ENCODE measurements at places on chromosomes 2 and 18. TPM values are rescaled to one million over a fixed set of nuclear protein-coding genes. Genes with fewer than 3 reads are reported as not detected.

- no peak for DNase-seq
Observed at GRCh38 chr2:213787869-213788268, 503.6 kb downstream of the SPAG16 start.

DNA sequence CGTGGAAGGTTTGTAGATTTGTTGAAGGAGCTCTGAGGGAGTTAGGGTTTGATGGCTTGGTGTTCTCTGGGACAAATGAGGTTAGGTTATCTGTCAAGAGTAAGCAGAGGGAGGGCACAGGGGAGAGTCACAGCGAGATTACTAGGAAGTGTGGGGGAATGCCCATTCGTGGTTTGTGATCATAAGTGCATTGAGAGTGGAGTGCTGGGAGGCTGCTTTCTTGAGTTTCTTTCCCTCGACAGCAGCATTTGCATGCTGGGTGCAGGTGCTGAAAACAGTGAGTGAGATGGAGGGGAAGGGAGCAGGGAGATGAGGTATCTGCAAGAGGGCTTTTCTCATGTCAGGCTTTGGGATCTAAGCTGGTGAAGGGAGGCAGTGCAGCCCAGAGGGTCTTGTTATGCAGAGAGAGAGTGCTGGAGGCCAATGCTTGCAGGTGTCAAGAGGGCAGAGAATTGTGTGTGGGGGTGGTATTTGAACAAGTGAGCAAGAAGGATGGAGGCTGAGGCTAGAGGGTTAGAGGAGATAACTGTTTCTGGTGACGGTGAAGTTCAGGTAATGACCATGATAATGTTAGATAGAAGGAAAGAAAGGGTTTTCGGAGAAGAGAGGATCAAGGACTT is 8.8 kb downstream of the RALB start:
- no peak for DNase-seq

The SATB2 gene
- 16.5 TPM for polyA plus RNA-seq

DNA sequence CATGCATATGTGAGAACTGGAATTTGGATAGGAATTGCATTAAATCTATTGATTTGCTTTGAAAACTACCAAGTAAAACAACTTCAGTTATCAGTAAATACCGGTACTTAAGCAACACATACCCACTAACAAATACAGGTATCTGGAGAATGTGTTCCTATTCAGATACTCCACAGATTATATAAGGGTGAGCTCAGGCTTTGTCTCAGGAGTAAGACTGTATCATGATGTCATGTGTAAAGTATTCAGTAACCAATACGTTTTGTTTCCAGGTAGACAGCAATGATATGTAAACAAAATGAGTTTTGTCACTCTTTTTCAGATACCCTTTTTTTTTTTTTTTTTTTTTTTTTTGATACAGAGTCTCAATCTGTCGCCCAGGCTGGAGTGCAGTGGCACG is 74.8 kb downstream of the DSC3 start:
- DNase-seq = no peak

GRCh38 chr2:7031547-7032245 is 114.5 kb downstream of the RNF144A start:
- DNase-seq = no peak

DNA sequence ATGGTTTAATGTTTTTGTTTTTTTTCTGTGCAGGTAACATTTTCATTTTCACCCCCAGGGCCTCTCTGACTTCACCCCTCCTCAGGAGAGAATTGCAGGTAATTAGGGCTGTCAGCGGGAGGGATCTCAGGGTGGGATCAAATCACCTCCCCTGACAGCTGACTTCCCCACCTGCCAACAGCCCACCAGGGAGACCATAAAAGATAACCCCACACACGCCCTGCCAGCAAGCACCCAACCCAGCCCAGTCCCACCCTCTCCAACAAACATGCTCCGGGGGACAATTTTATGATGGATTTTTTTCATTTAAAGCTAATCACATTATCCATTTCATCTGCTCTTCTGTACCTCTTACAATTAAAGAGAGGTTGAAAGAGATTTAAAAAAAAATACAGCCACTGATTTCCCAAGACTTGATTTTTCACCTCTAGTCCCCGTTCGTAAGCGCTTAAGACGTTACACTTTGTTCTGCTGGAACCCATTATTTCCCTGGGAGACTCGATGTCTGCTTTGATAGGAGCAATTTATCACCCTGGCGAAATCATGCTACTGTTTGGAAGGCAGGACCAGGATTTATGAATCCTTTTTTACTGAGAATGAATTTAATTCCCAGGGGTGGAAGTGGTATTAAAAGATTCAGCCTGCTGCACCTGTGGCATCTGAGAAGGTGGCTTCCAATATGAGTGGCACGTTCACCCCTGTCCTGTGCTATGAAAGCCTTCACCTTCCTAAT is 232.9 kb upstream of the ID2 start:
- no peak for DNase-seq

- DNase-seq = no peak
Observed at GRCh38 chr2:226115102-226115831, 684.4 kb downstream of the IRS1 start.

- no peak for DNase-seq
Observed at GRCh38 chr2:58900246-58901027, 659.3 kb upstream of the FANCL start.

DNA sequence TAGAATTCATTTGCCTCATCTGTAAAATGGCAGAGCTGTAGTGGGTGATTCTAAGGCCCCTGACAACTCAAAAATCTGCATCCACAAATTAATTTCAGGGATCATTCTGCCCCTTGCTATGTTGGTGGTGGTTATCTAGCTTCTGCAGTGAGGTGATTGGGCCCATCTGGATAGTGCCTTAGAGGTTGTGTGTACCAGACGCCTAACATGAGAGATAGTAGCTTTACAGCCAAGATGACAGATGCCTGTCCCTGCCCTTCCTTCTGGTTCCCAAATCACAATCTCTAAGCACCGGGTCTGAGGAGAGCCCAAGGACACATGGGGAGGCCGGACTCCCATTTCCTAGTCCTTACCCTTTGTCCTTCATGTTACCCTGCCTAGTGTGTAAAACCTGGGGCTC is 51.1 kb upstream of the TNP1 start:
- no peak for DNase-seq

DNA sequence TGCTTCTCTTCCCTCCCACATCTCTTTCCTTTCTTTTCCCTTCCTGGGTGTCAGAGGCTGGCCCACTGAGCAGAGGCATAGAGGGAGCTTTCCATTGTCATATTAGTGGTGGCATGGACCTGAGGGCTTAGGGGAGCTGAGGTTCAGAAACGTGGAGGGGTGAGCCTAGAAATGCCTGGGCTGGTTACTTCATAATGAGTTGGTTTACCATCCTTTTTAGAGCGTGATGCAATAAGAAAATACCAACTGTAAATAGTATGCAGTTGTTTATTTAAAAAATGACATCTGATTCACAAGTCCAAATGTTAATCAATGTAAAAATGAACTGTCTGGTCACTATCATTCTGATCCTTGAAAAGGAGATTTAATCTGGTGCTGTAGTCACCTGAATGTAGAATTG is 46.3 kb downstream of the MYO1B start:
- DNase-seq = no peak

Measured in left renal pelvis (tissue), 4 donors.